ENCODE measurements at places on chromosomes 4 and X.

GRCh38 chr4:7933651-7934510 lies 5.8 kb downstream of the AFAP1 start:
- DNase-seq: no peak

DNA sequence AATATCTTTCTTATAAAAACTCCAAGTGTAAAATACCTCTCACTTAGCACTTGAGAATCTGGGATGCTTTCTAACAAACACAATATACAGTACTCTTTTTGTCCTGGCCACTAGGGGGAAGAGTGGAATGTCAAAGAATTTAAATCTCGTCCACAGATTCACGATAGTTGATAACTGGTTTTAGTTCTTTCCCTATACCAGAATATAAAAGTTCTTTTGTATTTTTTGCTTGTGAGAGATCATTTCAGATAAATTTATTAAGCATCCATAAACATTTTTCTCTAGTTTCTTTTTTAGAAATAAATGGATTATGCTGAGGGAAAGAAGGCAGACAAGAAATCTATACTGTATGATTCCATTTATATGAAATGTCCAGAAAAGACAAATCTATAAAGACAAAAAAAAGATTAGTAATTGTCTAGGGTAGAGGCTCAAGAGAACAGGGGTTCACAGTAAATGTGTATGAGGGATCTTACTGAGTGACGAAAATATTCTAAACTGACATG lies 50.4 kb downstream of the MGARP start:
- DNase-seq: no peak

- DNase-seq: no peak
Observed at GRCh38 chr4:140989944-140990343, 143.3 kb downstream of the RNF150 start.

DNA sequence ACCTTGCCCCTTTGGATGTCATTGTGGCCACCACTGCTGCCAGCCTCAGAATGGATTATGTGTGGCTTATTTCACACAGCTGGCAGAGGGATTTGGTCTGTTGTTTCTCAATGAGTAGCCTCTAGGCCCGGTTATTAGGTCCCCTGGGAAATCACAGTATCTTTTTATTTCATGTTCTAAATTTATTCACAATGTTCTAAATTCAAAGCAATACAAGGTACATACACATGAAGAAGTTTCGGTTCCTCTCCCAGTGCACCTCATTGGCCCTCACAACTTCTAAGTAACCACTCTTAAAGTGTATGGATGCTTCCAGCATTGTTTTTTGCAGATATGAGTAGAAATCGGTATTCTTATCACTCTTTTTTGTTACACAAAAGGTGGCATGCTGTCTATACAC lies 262.7 kb downstream of the RCHY1 start:
- no peak for DNase-seq

DNA sequence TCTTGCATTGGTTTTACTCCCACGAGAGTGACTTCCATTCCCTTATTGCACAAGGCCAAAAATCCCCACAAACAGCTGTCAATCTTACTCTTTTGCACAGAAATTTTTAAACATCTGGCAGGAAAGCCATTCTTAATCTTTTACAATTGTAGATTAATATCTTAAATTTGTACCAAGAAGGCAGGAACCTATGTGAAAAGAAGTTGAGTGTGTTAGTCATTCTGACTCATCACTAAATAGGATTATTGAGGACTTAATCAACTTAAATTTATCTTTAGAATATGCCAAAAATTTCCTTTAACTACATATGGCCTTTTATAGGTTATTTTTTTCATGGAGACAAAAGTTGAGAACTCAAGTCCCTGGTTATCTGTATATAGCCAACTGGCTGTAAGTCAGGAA lies 49.0 kb upstream of the VEGFC start:
- DNase-seq: no peak

GRCh38 chrX:18721683-18722499 lies 14.4 kb downstream of the PPEF1 start:
- no peak for DNase-seq

- DNase-seq: no peak
Observed at GRCh38 chr4:111773858-111774257, 371.4 kb upstream of the FAM241A start.

DNA sequence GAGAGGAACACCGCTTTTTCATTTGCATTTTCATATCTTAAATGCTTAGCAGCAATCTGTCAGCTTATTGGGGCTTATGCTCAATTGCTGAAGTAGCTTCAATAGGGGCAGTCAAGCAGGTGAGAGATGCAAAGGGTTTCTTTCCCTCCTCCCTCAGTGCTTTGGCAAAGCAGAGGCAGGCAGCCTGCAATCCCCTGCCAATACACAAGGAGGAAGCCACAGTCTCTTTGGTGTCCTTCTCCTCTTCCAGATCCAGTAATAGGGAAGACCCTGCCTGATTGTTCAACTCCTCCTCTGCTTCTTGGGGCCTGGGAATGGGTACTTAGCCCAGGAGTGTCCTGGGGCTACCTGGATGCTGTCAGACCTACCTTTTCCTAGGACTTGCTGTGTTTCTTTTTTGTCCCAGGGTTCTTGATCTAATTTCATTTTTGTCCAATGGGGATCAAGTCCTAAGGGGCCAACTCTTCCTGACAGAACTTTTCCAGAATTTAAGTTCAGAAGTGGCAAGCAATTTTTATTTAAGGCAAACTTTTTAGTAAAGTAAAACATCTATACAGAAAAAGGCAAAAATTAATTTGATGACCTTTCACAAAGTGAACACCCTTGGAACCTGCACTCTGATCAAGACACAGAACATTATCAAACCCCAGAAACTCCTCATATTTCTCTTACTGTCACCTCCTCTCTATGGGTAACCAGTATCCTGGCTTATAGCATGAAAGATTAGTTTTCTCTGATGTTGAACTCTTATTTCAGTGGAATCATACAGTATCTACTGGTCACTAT lies 260.3 kb downstream of the PPP3CA start:
- no peak for DNase-seq

DNA sequence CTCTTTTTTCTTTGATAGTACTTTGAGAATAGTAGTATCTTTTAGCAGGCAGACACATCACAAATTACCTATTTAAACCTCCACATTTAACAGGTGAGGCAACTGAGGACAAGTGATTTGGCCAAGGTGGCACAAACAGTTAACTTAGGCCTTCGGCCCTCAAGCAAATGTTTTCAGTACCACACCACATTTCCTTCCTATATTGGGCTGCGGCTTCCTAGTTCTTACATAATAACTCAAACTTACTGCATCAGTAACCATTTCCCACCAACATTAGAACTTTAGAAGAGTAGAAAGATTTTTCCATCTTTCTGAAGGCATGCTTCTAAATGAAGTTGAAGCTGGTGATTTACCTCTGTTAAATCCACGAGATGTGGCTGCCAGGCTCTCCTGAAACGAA lies 63.2 kb upstream of the SLC4A4 start:
- no peak for DNase-seq

- DNase-seq: no peak
Observed at GRCh38 chr4:114318309-114318708, 280.3 kb upstream of the UGT8 start.

- no peak for DNase-seq
Observed at GRCh38 chr4:26862381-26862915, 1.8 kb downstream of the STIM2 start.

DNA sequence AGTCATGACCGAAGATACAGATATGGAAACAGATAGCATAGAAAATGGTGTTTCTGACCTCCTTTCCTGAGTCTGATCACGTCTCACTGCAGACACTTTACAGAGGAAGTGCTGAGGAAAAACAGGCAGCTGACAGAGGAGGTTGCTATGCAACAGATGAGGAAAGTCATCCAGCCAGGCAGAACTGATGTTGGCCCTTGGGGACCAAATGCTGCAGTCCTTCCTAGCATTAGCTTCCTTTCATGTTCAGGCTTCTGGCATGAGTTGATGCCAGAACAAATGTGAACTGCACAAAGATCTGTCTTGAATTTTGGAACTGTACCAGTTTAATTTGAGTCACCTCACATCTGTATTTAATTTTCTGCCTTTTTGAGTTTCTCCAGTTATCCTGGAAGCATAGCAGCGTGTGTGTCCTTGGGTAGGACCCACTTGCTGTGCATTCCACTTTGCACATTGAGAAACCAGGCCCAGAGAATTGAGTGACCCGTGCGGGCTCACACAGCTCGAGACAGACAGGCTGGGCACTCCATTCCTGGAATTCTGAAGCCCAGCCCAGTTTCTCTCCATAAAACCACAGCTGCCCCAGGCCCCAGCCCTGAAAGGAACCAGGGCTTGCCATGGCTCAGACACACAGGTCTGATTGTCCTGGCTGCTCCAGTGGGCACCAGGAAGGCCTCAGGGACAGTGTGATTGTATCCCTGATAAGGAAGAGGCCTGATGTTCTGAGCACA lies 1.4 kb upstream of the MAGED1 start:
- DNase-seq: no peak

- DNase-seq: no peak
Observed at GRCh38 chr4:157886645-157887044, 286.2 kb downstream of the GASK1B start.

GRCh38 chrX:150313514-150313913 lies 49.6 kb upstream of the MAMLD1 start:
- no peak for DNase-seq

- DNase-seq: no peak
Observed at GRCh38 chr4:94352996-94353395, 10.4 kb upstream of the HPGDS start.

GRCh38 chr4:2832309-2832980 lies 11.2 kb upstream of the ADD1 start:
- no peak for DNase-seq

- no peak for DNase-seq
Observed at GRCh38 chrX:131571348-131571747, 27.5 kb downstream of the OR13H1 start.

DNA sequence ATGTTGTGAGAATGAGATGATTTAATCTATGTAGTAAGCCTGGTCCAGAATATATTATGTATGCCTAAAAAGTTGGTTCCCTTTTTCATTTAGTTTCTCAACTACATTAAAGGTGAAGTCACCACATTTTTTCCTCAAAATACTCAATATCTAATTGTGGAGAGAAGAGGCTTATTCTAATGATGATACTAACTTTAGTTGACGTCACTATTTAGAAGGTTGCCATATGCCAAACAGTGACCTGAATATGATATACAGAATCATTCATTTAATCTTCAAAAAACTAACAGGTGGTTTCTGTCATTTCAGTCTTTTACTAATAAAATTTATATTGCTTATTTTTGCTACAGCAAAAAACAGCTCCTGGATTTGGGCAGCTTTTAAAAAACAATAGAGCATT lies 480.7 kb upstream of the NWD2 start:
- no peak for DNase-seq

DNA sequence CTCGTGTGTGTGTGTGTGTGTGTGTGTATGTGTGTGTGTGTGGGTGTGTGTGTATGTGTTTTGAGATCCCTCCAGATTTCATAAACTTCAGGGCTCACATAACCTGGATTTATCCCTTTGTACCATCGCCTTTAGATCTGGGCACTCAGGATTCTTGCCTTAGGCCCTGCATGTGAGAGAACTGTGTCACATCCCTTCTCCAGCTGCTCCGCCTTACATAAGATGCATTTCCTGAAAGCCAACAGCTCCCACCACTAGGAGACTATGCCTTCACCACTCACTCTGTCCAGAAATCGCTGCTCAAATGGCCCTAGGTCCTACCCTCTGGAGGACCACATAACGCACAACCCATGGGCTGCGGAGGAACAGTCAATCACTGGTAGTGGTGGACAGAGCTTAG lies 348.8 kb downstream of the CCSER1 start:
- DNase-seq: no peak

GRCh38 chr4:182449930-182450439 lies 206.8 kb downstream of the TENM3 start:
- no peak for DNase-seq

DNA sequence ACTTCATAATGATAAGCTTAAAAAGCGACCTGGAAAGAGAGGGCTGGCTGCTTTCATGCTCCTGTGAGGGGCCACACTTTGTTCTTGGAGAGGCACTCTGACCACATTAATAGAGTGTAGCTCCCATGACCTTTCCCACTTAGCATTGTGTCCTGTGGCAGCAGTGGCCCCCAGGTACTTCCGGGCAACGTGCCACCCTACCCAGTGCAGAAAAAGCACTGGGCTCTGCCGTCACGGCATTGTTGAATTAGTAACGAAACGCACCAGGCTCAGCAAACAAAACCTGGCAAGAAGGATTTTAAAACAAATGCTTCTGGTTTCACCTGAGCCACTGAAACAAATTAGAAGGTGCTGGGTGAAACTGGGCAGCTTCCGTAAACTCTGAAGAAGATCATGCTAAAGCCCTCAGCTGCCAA lies 5.4 kb upstream of the SORBS2 start:
- DNase-seq: no peak

DNA sequence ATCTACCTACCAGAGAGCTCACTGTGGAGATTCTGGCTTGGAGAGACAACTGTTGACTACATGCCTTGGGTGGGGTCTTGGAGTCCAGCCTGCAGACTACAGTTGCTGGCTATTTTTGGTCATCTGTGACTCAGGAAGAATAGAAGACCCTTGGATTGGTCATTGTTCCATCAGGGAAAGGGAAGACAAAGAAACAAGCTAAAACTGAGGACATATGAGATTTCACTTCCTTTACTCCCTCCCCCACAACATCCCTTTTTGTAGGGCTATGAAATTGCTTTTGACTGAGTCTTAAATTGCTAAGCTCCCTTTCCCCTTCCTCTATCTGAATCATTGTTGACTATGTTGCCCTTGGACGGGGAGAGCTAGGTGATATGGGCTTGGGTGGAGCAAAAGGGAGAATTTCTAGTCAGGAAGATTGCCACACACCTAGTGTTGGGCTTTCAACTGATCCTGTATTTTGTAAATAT lies 11.7 kb downstream of the MSN start:
- DNase-seq: no peak

DNA sequence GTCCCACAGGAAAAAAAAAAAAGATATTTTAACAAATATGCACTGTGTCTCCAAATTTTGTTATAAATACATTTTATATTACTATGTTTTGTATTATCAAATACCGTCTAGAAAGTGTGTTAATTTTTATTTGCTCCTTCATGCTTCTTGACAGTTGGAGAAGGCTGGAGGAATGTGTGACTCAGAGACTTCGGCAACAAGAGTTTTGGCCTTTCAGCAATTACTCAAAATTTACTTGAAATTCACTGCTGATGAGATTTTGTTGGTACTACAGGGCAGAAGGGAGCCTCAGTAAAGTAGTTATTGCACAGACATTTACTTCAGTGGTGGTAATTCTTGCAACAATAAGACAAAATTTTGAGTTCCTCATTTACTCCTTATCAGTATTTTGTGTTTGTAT lies 2164.0 kb downstream of the PCDH7 start:
- no peak for DNase-seq

- DNase-seq: no peak
Observed at GRCh38 chr4:77007358-77008230, 58.0 kb downstream of the SEPTIN11 start.

- no peak for DNase-seq
Observed at GRCh38 chrX:96176921-96177320, 507.7 kb upstream of the DIAPH2 start.

GRCh38 chr4:119103263-119103662 lies 32.4 kb upstream of the MYOZ2 start:
- DNase-seq: no peak

DNA sequence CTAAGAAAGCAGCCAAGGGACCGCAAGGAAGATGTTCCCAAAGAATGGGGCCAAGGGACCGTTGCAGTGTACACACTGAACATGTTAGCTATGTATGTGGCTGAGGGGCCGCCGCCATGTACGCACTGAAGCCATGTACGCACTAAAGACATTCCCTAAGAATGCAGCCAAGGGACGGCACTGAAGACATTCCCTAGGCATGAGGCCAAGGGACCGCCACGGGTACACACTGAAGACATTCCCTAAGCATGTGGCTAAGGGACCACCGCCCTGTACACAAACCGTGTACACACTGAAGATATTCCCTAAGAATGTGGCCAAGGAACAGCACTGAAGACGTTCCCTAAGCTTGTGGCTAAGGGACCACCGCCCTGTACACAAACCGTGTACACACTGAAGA lies 54.0 kb downstream of the DHRSX start:
- no peak for DNase-seq
